SW 1271 (cell line): ENCODE measurements at places on chromosomes 5 and 9.

- no peak for DNase-seq
Measured at GRCh38 chr5:6359555-6360322, 18.6 kb downstream of the MED10 start.

DNA sequence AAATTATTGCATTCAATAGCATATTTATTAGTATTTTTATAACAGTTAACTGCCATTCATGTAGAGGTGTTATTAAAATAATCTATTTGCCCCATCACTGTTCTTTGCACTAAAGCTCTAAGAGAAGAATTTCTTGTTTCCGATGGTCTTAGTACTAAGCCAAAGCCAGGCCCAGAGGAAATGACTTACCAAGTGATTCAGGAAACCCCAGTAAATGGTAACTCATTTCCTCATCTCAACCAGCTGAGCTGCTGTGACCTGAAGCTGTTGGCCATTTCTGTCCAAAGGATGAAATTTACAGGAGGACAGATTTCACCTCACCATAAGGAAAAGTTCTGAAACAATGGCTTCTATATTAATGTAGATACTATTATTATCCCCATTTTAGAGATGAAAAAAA, 117.0 kb downstream of the PIK3R1 start:
- no peak for DNase-seq

- DNase-seq, result no peak
Measured at GRCh38 chr9:20479419-20480155, 142.7 kb downstream of the MLLT3 start.

DNA sequence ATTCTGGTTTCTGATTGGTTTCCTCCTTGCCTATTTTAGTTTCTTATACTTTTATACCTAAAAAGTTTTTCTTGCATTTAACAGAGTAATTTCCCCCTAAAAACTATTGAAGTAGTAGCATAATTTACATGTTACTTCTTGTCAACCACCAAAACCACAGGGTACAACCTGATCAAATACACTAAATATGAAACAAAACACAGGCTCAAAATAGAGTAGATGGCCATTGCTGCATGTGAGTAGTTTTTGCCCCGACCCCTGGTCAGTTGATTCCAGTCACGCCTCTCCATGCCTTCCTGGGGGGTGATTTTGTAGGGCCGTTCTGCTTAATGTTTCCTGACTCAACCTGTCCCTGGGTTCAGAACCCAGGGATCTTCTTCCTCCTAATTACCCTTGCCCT, 101.8 kb downstream of the TLE4 start:
- DNase-seq, result no peak

GRCh38 chr5:1737790-1738405, 61.7 kb downstream of the MRPL36 start:
- no peak for DNase-seq

DNA sequence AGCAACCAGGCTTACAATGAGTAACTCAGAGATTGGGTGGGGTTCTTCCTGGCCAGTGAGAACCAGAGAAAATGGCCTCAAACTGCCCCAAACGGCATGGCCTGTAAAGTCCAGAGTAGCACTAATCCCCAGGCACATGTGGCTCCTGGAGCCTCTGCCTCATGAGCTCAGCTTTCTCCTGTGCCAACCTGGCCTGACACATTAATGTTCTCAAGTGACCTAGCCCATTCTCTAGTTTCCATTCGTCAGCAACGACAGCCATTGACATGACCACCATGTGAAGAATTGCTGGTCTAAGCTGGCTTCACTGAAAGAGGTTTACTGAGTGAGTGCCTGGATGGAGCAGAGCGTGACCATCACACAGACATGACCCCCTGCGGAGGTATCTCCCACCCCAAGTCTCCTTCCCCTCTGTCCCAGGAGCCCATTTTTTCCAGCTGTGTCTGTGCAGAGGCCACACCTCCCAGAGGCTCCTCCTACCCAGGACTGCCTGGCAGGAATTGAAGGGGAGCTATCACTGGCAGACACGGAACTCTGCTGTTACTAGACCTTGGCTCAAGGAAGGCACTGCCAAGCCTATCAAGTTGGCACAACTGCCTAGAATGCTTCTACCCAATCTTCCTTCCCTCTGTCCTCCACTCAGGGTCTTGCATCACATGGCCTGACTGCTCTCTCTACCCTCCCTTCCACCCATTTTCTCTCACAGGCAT, 59.0 kb upstream of the BOD1 start:
- DNase-seq, result no peak

GRCh38 chr9:3980771-3981170, 319.1 kb downstream of the GLIS3 start:
- no peak for DNase-seq

DNA sequence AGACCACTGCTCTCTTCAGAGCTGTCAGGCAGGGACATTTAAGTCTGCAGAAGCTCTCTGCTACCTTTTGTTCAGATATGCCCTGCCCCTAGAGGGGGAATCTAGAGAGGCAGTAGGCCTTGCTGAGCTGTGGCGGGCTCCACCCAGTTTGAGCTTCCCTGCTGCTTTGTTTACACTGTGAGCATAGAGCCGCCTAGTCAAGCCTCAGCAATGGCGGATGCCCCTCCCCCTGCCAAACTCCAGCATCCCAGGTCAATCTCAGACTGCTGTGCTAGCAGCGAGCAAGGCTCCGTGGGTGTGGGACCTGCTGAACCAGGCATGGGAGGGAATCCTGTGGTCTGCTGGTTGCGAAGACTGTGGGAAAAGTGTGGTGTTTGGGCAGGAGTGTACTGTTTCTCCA, 59.9 kb downstream of the CAVIN4 start:
- no peak for DNase-seq

DNA sequence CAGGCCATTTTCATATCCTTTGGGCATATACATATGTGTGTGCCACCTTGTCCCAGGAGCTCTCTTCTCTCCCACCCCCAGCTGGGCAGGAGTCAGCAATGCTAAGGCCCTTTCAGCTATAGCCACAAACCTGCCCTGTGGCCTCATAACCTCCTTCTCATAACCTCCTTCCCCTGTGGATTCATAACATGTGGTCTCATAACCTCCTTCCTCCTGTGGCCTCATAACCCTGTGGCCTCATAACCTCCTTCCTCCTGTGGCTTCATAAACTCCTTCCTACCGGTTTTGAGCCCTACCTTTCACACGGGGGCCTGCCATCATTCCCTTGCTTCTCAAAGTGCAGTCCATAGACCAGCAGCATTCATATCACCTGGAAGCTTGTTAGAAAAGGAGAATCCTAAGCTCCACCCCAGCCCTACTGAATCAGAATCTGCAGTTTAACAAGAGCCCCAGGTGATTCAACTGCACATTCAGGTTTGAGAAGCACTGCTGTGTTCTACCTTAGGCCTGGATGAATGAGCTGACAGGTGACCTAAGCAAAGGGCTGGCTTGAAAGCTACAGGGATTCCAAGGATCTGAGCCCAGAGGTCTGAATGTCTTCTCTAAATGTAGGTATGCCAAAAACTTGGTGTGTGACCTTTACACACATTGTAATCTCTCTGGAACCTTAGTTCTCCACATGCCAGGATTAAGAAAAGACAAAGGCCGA, 41.9 kb upstream of the PLPP6 start:
- no peak for DNase-seq

- no peak for DNase-seq
Measured at GRCh38 chr9:69276775-69277174, 48.2 kb upstream of the ENTREP1 start.

DNA sequence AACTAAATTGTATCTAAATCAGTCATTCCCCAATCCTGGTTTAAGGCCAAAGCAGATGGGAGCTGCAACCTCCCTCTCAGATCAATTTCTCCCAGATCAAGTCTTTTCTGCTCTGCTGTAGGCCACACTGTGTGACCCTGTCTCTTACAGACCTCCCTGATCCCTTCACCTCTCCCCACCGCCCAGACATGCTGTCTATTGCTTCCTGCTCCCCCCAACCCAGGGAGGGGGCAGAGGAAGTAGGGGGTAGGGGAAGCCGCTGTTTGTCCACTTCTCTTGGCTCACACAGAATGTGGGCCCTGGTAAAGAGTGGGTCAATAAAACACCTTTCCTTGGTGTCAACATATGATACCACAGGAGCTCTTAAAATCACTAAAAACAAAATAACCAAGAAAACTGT, 226.3 kb downstream of the ENC1 start:
- no peak for DNase-seq

DNA sequence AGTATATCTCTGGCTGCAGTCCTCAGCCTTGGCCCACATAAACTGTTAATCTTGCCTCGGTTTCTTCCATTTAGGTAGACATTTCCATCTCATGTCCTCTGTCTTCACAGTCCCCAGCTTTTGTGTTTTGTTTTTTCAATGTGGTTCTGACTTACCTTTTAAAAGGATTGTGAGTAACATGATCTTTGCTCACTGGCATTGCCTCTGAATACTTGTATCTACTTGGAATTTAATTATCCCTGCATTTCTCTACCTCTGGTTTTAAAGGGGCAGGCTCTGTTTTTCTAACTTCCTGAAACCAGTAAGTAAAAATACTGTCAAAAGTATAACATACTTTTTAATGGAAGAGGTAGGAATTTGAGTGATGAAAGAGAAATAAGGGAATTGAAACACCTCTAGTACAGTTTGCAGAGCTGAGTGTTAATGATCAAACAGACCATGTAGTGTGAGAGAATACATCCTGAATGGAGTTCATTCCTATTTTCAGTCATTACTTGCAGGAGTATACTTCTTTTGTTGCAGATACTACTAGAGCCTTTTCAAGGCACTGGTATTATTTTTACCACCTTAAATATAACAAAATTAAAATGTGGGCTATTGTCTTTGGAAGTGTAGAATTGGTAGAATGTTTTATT, 62.6 kb downstream of the MTREX start:
- no peak for DNase-seq

DNA sequence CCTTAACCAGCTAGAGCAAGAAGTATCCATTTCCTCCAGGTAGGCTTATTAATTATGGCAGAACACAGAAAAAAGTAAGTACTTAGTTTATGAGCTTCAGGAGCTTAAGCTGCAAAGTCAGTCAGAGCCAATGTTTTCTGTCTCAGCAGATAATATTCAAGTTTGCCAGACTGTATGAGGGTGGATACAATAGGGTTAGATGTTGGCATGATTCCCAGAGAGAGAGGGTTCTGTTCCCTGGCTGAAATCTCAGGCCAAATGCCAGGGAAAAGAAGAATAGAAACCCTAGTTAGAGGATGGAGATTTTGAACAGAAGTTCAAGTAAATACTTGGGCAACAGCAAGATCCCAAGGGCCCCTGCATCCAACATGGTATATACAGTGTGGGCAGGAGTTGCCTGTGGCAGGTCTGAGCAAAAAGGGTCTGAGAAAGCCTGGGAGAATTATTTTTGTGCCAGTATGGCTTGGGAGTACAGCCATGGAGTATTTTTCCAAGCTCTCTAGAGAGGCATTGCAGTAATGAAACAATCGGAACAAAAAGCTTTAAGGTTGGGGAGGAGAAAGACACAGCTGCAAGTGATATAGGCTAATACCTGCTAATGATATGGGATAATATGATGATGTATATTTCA, 31.0 kb upstream of the ISOC1 start:
- DNase-seq, result no peak

GRCh38 chr5:52560366-52560765, 227.3 kb upstream of the ITGA1 start:
- DNase-seq, result no peak

DNA sequence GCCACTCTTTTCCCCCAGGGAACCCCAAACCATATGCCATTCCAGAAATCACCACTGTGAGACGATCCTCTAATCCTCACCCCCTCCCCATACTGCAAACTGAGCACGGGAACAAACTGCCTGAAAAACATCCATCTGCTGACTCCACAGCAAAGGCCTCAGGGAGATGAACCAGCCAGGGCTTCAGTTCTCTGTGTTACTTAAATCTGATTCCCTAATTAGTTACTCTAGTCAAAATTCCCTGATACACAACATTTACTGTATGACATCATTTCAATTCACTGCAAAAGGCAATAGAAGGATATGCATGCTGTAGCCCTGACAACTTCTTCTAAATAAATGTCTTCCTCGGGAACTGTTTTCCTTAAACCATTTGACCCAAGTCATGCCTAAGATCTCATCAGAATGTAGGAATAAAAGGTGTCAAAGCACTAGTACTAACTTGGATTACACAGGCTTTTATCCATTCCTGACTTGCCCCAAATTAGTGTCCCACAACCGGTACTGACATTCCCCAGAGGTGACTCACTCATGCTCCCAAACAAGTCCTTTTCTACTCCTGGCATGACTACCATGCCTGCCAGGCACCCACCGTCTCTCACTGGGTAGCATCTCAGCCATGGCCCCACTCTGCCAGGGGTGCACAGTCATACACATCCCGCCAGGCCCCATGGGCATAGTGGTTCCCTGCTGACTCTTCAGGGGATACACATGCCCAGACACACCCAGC, 35.0 kb downstream of the MTX3 start:
- no peak for DNase-seq

DNA sequence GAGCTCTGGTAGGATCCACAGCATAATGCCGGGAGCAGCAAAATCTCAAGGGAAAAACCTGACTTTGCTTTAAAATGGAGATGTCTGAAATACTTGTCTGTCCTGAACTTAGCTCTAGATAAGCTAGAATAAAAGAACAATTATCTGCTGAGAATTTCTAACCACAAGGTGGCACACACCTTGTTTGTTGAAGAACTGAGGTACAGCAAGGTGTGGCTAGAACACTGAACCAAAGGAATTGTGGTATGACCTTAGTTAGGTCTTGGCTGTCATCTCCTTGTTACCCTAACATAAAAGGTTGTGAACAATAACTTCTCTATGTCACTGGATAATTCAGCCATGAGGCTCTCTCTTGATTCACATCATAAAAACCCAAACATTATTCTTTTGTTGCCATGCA, 72.3 kb upstream of the ANXA1 start:
- DNase-seq, result peak; percentile 10

- DNase-seq, result no peak
Measured at GRCh38 chr9:91811024-91811909, 138.8 kb downstream of the ROR2 start.

- DNase-seq, result no peak
Measured at GRCh38 chr5:175494264-175495183, 16.2 kb downstream of the SFXN1 start.

GRCh38 chr5:116696366-116696765, 121.7 kb upstream of the SEMA6A start:
- no peak for DNase-seq

DNA sequence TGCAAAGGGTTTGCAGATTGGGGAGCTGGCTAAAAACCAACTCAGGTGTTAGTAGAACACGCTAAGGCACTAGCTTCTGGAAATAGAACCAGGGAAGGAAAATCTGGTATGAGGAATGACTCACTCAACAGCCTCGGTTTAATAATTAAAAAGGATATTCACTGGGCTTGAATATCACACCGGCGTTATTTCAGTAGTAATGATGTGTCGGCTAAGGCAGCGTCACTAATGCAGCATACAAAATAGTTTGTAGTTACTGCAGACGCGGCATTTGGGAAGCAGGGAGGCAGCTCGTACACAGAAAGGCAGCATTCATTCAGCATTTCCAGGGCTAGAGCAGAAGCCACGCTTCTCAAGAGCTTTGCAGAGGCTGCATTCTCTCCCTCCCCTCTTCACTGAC, 1.7 kb downstream of the ADRA1B start:
- DNase-seq, result no peak

- no peak for DNase-seq
Measured at GRCh38 chr5:7250004-7250403, 145.9 kb upstream of the ADCY2 start.

GRCh38 chr9:96062031-96062430, 186.5 kb downstream of the ERCC6L2 start:
- DNase-seq, result no peak

GRCh38 chr5:55554585-55555202, 19.9 kb upstream of the PLPP1 start:
- no peak for DNase-seq

- DNase-seq, result no peak
Measured at GRCh38 chr5:60386436-60387050, 313.4 kb downstream of the DEPDC1B start.
